ENCODE measurements at places on chromosomes 4 and X.

DNA sequence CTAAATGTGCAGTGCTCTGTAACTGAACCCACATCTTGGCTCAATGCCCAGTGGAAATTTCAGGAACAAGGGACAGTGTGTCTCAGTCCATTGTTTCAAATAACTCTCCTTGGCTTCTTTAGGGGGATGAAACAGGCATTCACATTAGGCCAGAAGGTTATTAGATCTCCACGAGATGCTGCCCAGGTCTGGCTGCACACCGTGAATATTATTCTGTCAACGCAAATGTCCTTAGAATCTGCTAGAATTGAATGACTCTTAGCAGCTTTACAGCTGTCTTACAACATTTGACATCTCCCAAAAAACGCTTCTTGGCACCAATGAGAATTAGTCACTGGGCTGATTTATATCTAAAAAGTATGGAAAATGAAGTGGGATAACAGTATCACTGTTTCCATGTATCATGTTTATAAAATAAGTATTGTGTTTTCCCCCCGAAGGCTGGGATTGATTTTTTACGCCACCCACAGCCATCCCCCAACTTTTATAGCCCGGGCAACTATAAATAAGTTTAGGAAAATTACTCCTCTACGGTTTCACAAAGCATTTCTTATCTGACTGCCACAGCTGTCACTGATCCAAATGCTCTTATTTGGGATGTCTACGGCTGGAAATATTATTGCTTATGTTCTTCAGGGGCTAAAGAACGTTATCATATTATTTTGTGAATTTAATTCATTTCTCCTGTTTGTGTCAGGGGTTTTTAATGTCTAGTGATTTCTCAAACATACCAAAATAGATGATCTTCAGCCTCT is 559.7 kb upstream of the FAT1 start:
- no peak for DNase-seq

GRCh38 chr4:86500527-86500926 is 93.6 kb upstream of the PTPN13 start:
- DNase-seq, result no peak

DNA sequence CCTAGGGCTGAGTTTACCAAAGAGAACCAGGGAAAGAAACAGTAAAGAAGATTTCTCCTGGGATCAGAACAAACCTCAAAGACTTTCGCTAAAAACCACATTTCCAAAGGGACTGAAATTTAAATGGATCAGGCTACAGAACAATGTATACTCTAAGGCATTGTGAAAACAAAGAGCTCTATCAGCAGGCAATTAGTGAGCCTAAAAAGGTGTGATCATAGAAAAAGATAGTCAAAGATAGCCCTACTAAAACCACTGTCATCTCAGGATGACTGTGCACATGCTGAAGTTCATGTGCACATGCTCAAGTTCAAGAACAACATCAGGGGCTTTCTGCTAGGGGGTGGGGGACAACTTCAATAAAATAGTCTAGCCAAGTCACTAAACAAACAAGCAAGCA is 12.9 kb upstream of the SMIM10L2A start:
- no peak for DNase-seq

- no peak for DNase-seq
Observed at GRCh38 chr4:3344596-3344995, 51.8 kb downstream of the RGS12 start.

- DNase-seq, result no peak
Observed at GRCh38 chr4:7625071-7625470, 190.3 kb upstream of the PSAPL1 start.

DNA sequence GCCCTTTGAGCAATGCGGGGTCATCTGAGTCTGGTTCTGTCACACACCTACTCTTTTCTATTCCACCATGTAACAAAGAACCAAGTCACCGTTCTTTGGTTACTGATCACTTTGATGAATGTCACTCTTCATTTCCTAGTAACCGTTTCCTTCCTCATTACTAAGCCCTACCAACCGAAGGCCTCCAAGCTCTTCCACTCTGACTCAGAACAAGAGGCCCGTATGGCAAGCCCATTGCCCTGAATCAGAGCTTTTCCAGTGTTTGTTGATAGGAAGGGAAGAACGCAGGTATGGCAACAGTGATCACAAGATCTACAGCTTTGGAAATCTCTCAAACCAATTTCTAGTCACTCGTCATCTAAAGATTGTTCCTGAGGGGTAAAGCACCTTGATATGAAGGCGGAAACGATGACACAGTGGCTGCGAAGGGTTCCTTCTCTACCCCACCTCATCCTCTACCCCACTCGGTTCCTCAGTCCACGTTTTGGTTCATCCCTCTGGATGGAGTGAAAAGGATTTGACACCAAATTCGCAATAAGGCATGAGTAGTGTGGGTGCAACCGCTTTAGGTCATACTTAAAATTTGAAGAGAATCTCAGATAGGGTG is 28.0 kb upstream of the CD40LG start:
- peak; percentile 76 for DNase-seq

- no peak for DNase-seq
Observed at GRCh38 chrX:69127466-69127865, 37.8 kb downstream of the PJA1 start.

DNA sequence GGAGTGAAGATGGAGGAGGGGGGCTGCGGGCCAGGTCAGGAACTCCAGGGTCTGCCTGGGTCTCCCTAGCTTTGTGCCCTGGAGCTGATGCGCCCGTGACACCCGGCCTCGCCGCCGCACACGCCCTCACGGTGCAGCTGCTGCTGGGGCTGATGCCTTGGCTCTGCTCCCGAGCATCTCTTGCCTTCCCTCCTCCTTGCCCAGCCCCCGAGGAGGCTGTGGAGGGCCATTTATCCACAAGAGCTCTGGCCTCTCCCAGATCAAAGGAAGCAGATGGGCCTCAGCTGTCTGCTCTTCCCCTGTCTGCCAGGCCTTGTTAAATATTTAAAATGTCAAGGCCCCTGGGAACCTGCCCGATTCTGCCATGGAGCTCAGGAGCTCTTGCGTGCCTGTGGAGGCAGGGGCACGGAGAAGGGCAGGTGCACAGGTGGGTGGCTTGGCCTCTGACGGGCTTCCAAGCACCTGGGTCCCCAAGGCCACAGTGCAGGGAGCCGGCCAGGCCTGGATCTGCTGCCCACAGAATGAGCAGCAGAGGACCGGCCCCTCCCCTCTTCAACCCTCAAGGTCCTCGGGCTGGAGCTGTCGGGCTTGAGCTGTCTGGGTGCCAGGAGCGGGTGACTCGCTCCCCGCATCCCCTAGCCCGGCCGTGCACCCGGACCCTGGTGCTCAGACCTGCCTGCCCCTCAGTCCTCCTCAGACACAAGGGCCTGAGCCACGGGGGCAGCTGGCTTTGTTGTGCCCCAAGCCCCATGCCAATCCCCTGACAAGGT is 20.3 kb downstream of the ATP2B3 start:
- no peak for DNase-seq
